ENCODE measurements at places on chromosomes 6 and 20. TPM values are rescaled to one million over a fixed set of nuclear protein-coding genes. Genes with fewer than 3 reads are reported as not detected.

Gene RFX6
- total RNA-seq: not detected

Gene CYP39A1
- total RNA-seq: 2.1 TPM

Gene RTF2
- 75.3 TPM for total RNA-seq

Gene PLCB4
- total RNA-seq: 51.4 TPM

Gene DDX43
- total RNA-seq: not detected

Gene CRISP2
- not detected for total RNA-seq

Gene GTSF1L
- total RNA-seq: not detected

Gene GRIK2
- total RNA-seq: 11.0 TPM

GRCh38 chr6:12097791-12098190 lies 85.7 kb downstream of the HIVEP1 start:
- no peak overlapping the region for H3K4me3 ChIP-seq
- H3K27ac ChIP-seq: no peak overlapping the region
- no peaks in the 10 kb centered on the region for H3K4me1 ChIP-seq
- no peaks in the 10 kb centered on the region for H3K27me3 ChIP-seq
- no peaks in the 10 kb centered on the region for H3K36me3 ChIP-seq

DNA sequence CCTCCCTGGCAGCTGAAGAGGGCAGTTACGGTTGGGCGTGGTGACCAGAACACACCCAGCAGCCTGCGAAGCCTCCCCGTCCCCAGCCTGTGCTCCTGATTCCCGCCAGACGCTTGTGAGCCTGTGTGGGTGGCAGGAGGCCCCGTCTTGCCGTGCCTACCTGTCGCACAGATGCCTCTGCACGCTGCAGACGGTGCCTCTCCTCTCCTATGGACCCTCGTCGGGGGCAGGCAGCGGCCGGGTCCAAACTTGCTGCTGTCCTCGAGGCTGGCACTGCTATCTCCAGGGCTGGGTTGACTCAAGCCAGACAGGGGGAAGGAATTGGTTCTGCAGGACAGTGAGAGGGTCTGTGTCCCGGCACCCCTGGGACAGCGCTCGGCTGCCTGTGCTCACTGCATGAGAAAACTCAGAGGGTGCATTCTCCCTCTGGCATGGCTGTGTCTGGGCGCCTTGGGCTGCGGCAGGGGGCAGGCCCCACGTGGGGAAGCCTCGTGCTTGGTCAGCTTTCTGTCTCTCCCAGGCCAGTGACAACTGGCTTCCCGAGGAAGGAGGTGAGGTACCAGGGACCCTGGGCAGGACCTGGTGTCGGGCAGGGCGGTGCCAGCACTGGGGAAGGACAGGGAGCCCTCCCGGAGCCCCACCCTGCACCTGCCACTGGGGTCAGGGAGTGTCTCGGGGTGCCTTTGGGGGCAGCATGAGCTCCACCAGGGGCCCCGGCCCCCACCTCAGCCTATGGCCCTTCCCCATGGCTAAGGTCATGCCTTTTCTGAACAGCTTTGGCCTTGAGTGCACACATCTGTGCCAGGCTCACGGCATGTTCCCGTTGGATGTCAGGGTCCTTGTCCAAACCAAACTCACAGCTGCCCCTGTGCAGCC lies 127.5 kb downstream of the TAF4 start:
- DNase-seq: no peak
- no peak overlapping the region for H3K27ac ChIP-seq
- no peaks in the 10 kb centered on the region for H3K27me3 ChIP-seq
- H3K4me1 ChIP-seq: no peaks in the 10 kb centered on the region
- H3K4me3 ChIP-seq: no peak overlapping the region

DNA sequence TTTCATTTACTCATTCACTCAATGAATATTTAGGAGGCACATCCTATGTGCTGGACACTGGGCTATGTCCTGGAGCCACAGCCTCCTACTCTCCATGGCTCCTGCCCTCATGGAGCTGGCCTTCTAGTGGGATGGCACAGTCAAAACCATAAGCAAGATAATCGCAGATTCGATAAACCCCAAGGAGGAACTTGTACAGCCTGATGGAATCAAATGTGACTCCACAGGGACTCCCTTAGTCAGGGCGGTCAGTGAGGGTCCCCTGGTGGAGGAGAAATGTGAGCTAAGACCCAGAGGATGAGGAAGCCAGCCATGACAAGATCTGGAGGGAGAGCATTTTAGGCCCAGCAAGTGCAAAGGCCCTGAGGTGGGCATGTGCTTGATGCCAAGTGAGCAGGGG lies 211.9 kb downstream of the PREX1 start:
- H3K36me3 ChIP-seq: no peaks in the 10 kb centered on the region
- peaks cover 6% of the 10 kb centered on the region for H3K4me1 ChIP-seq
- no peaks in the 10 kb centered on the region for H3K27me3 ChIP-seq
- no peak overlapping the region for H3K4me3 ChIP-seq

DNA sequence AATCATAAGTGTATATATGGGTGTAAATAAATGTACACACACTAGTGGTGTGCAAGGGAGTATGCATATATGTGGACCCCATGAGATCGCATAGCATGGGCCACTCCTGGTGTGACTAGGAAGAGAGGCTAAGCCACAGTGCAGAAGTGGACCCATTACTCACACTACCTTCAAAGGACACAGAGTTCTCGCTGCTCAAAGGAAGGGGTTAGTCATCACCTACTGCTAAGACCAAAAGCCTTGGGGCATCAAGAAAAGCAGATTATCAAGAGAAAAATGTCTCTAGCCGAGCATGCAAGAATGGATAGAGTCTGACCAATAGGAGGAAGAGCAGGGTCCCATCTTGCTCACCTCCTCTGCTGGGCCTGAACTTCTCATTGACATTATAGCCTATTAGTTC lies 195.5 kb downstream of the MAFB start:
- H3K27ac ChIP-seq: no peak overlapping the region
- H3K4me3 ChIP-seq: no peak overlapping the region
- no peaks in the 10 kb centered on the region for H3K4me1 ChIP-seq
- no peaks in the 10 kb centered on the region for H3K36me3 ChIP-seq
- DNase-seq: no peak

DNA sequence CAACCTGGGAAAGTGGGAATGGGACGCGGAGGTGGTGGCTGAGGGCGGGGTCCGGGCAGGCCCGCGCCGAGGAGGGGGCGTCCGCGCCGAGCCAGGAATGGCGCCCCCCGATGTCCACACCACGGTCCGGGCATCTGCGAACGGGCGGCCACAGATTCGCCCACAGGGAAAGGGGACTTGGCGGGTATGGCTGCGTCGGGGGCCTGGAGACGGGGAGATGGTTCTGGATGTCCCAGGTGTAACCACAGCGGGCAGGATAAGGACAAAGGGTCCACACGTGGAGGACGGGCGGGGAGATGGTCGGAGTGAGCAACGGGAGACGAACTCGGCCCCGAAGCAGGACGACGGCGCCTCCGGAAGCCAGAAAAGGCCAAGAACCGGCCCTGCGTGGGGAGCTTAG lies 124.6 kb downstream of the WDR27 start:
- H3K27me3 ChIP-seq: no peaks in the 10 kb centered on the region
- no peak for DNase-seq
- H3K27ac ChIP-seq: no peak overlapping the region
- no peaks in the 10 kb centered on the region for H3K4me1 ChIP-seq
- H3K36me3 ChIP-seq: peaks cover 33% of the 10 kb centered on the region

GRCh38 chr6:87277123-87277522 lies 45.3 kb upstream of the SMIM8 start:
- H3K27me3 ChIP-seq: no peaks in the 10 kb centered on the region
- no peaks in the 10 kb centered on the region for H3K36me3 ChIP-seq
- H3K4me1 ChIP-seq: no peaks in the 10 kb centered on the region
- H3K27ac ChIP-seq: no peak overlapping the region

DNA sequence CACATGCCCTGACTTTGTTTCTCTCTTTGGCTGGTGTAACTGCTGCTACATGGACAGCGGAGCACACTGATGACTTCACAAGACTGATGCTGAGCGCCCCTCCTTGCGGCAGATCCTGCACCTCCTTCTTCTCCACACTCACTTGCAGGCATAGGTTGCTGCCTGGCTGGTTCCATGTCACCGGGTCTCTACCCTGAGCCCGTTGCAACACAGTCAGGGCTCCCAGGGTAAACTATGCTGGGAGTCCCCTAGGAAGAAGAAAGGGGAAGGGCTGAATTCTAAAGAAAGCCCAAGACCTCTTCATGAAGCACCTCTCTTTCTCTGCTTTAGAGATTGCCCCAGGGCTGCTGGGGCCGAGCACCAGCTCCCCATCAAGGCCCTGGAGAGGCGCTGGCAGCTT lies 83.3 kb upstream of the DUSP22 start:
- no peak overlapping the region for H3K27ac ChIP-seq
- H3K36me3 ChIP-seq: no peaks in the 10 kb centered on the region
- peaks cover 9% of the 10 kb centered on the region for H3K27me3 ChIP-seq
- DNase-seq: no peak

- peaks cover 3% of the 10 kb centered on the region for H3K36me3 ChIP-seq
- H3K4me1 ChIP-seq: peaks cover 24% of the 10 kb centered on the region
- no peak overlapping the region for H3K27ac ChIP-seq
- peaks cover 8% of the 10 kb centered on the region for H3K27me3 ChIP-seq
- no peak for DNase-seq
- H3K4me3 ChIP-seq: no peak overlapping the region
Observed at GRCh38 chr20:63811491-63811875, 19.6 kb downstream of the ZBTB46 start.

All from neural crest cell (in vitro differentiated cells).